IPS-NIHi11 (cell line): ENCODE measurements at places on chromosomes 1 and 21.

- no peak for DNase-seq
Observed at GRCh38 chr21:33811167-33812010, 104.2 kb downstream of the ATP5PO start.

DNA sequence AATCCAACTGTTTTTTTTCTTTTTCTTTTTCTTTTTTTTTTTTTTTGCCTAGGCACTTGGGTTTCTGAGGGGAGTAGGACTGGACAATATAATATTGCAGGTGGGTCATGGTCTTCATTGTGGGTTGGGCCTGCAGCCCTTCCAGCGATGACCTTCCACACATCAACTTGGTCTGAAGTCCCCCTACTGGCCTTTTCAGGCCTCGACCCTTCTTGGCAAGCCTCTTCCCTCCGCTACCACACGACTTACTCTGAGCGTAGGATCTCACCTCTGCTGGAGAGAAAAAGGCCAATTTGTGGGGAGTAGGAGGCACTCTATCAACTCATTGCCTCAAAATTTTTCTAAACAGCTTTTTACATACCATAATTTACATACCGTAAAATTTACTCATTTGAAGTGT lies 51.1 kb upstream of the GRIK3 start:
- peak; percentile 73 for DNase-seq

GRCh38 chr1:183824291-183824690 lies 19.4 kb downstream of the RGL1 start:
- DNase-seq = no peak

GRCh38 chr1:156815307-156815826 lies 1.3 kb downstream of the SH2D2A start:
- no peak for DNase-seq

- peak; percentile 57 for DNase-seq
Observed at GRCh38 chr1:197399755-197400521, 131.9 kb downstream of the CRB1 start.

DNA sequence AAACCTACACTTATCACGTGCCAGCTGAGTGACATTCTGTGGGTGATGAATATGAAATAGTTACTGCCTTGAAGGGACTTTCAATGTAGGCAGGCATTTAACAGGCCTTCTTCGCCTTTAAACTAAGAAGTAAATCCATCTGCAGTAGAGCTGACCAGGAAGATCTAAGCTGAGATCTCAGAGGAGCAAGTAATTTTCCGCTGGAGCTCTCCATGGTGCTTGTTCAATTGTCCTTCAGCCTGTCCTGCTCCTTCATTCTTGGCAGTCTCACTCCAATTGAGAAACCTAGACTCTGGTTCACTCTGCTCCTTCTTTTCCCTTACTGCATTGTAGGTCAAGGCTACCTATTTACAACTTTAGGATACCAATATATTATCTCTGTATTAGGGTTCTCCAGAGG lies 183.5 kb downstream of the HMCN1 start:
- peak; percentile 65 for DNase-seq

- DNase-seq = no peak
Observed at GRCh38 chr1:179937668-179938254, 16.8 kb upstream of the CEP350 start.

DNA sequence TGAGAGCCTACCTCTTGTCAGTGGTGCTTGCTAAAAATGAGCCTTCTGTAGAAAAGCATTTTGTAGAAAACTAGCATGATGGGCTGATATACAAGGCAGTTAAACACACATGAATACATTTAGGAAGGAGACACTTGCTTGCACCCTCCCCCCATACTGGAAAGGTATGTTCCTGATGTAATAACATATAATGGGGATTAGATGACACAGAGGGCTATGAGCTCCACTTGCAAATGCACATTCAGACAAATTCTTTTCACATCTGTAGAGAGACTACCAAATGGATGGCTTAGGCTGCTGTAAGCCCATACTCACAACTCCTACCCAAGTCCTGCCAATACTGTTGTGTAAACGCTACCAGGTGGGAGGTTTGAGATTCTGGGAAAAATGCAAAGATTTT lies 634.0 kb downstream of the SMYD3 start:
- DNase-seq = no peak

DNA sequence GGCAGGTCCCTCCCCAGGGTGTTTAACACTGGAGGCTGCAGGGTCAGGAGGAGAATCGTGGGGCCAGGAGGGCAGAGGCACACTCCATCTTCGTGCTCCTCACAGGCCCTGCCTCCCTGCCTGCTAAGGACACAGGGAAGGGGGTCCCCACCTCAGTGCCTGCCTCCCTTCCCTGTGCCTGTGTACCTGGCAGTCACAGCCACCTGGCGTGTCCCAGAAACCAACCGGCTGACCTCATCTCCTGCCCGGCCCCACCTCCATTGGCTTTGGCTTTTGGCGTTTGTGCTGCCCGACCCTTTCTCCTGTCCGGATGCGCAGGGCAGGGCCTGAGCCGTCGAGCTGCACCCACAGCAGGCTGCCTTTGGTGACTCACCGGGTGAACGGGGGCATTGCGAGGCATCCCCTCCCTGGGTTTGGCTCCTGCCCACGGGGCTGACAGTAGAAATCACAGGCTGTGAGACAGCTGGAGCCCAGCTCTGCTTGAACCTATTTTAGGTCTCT lies 623 bp upstream of the BGLAP start:
- DNase-seq = no peak

- no peak for DNase-seq
Observed at GRCh38 chr1:25568834-25569596, 25.6 kb downstream of the LDLRAP1 start.

GRCh38 chr1:94946886-94947285 lies 20.0 kb upstream of the CNN3 start:
- no peak for DNase-seq

DNA sequence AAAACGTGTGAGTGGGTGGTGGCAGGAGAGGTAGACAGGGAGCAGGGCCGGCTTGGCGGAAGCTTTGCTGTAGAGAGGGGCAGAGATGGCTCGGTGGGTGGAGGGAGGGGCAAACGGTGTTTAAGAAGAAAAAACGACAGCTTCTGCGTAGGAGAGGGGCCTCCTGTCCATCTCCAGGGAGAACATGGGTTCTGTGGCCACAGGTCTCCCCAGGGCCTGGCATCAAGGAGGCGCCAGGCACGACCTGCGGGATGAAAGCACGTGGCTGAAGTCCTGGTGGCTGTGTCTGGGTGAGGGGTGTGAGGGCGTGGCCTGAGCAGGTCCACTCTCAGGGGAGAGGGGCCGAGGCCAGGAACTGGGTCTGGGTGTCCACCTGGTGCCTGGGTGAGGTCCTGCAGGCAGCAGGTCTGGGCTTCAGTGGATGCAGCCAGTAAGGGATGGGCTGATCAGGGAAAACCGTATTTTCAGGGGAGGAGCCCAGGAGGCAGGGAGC lies 940 bp upstream of the PRKCZ start:
- peak; percentile 77 for DNase-seq

- DNase-seq = no peak
Observed at GRCh38 chr21:42579456-42580075, 65.9 kb downstream of the SLC37A1 start.

DNA sequence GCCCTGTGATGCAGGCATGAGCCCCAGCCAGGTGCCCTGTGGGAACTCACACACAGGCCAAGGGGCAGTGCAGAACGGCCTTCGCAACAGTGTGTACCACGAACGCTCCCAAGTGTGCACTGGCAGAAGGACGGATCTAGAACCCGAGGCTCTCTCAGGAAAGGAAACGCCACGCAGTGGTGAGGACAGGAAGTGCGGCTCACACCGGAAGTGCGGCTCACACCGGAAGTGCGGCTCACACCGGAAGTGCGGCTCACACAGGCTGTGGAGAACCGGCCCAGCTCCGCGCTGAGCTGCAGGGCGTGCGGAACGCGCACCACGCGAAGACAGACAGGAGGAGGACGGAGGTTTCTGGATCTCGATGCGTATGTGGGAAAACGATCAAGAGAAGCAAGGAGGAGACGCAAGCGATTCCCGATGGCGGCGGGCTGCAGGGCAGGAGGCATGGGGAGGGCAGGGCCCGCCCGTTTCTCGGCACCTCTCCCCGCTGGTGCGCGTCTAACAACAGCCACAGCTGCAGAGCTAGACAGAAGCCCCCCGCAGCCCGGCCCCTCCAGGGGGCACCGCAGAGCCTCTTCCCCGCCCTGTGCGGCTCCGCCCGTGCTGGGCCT lies 35.9 kb upstream of the TMEM52 start:
- no peak for DNase-seq

GRCh38 chr1:192732787-192733186 lies 76.1 kb upstream of the RGS2 start:
- no peak for DNase-seq
